AG10803 (cell line): ENCODE measurements at places on chromosomes 12 and 14.
A peak's percentile ranks its signal among the peaks of the same experiment; 100 is the strongest.

GRCh38 chr12:76921891-76922664 is 43.3 kb upstream of the CSRP2 start:
- peak; percentile 51 for DNase-seq

- DNase-seq: no peak
Observed at GRCh38 chr12:4145990-4146859, 127.3 kb upstream of the CCND2 start.

GRCh38 chr14:68487805-68488590 is 304.9 kb downstream of the ZFP36L1 start:
- peak; percentile 53 for DNase-seq

DNA sequence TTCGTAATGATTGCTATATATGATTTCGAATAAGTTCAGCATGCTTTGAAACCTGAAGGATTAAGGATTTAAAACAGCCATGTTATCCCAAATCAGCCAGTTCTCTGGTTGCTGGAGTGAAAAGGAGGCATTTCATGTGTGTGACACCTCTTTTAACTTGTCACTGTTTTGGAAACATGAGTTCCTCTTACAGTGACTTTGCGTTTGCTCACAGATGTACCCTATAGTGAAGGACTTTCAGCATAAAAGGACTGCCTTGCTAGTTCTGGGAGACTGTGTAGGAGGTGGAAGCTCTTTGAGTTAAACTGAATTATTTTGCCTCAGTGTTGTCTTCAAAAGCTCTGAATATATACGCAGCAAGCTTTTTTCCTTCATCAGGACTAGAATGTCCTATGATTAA is 7.6 kb downstream of the RNASE11 start:
- no peak for DNase-seq

- DNase-seq: no peak
Observed at GRCh38 chr12:131384544-131384855, 326.4 kb upstream of the SFSWAP start.

GRCh38 chr14:88617479-88617878 is 54.6 kb downstream of the ZC3H14 start:
- DNase-seq: no peak

- DNase-seq: peak; percentile 64
Observed at GRCh38 chr12:110498984-110499706, 2.8 kb downstream of the VPS29 start.

DNA sequence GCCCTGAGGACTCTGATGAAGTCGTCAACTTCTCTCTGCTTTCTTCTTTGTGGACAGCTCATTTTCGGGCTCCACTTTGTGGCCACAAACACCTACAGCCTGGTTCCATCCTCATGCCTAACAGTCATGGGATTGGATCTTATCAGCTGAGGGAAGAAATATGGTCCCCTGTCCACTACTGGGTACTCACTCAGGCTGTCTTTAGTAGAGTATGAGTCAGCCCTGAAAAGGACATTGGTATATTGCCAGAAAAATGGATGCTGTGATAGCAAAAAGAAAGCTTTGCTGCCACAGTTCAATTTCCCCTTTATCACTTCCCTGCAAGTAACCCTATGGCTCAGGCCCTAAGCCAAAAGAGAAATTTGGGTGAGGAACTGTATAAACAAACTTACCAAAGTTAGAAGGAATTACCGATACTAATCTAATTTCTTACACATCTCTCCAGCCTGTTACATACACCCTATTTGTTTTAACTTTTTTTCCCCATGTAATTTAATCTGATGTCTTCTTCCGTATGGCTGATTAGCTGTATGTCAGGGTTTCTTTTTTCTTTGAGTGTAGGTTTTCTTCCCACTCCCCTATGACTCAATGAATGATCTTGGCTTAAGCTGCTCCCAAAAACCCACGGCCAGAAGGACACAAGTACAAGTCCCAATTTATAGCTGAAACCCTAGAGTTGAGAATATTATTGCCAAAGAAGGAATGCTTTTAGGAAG is 29.1 kb downstream of the MTHFD1 start:
- no peak for DNase-seq

GRCh38 chr12:76010732-76011458 is 20.7 kb downstream of the PHLDA1 start:
- peak; percentile 58 for DNase-seq

DNA sequence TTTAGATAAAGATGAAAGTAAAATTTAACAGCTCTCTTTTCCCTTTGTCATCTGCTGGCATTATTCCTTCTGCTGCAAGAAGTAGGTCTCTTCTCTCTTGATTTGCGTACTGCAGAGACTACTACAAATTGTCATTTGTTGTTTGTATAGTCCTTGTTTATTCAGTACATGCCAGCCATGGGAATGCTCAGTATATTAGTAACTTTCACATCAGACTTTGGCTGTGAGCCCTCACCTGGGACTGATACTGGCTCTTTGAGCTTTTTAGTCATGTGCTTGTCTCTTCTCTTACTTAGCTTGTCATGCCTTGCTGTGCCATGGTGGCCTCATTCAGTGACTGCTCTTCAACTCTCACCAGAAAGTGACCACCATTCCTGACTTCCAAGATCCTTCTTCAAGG is 169.8 kb downstream of the PRKCH start:
- no peak for DNase-seq

- no peak for DNase-seq
Observed at GRCh38 chr14:25389948-25390347, 340.0 kb upstream of the STXBP6 start.

GRCh38 chr12:50058743-50059312 is 1.4 kb downstream of the ASIC1 start:
- DNase-seq: no peak

DNA sequence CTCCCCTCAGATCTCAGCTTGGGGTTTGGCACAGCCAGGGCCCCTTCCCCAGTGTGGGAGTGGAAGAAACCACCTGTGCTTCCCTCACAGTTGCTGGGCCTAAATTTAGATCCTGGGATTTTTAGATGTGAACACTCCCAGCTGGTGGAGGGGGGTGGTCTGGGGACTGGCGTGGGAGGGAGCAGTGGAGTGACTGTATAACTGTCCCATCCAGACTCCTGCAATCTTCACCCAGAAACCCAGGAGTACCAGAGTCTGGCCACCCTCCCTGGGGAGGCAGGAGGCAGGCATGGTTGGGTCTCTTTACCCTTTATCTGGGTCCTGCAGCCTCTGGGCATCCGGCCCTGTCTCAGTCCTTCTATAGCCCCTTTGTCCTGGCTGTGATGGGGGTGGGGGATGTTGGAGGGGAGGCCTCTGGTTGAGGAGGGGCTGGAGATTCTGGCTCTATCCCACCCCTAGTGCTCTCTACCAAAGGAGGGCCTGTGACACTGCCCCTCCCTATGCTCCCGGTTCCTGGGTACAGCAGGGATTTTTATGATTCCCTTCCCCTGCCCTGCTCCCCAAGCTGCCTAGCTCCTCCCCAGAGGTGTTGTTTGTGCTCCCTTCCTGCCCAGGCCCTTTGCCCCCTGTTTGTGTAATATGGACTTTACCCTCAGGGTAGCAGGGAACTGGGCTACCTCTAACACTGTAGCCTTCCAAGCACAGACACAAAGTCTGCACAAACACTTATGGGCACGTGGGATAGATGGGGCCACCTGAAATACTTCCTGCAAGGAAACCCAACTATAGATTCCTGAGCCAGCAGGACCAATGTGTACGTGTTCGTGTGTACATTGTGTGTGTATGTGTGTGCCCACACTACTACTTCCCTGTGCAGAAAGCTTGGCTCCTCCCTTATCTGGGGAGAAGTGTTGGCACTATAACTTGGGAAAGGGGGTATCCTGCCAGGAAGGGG is 1.7 kb downstream of the ERBB3 start:
- no peak for DNase-seq

- DNase-seq: peak; percentile 15
Observed at GRCh38 chr12:70549340-70550179, 87.7 kb downstream of the PTPRB start.

DNA sequence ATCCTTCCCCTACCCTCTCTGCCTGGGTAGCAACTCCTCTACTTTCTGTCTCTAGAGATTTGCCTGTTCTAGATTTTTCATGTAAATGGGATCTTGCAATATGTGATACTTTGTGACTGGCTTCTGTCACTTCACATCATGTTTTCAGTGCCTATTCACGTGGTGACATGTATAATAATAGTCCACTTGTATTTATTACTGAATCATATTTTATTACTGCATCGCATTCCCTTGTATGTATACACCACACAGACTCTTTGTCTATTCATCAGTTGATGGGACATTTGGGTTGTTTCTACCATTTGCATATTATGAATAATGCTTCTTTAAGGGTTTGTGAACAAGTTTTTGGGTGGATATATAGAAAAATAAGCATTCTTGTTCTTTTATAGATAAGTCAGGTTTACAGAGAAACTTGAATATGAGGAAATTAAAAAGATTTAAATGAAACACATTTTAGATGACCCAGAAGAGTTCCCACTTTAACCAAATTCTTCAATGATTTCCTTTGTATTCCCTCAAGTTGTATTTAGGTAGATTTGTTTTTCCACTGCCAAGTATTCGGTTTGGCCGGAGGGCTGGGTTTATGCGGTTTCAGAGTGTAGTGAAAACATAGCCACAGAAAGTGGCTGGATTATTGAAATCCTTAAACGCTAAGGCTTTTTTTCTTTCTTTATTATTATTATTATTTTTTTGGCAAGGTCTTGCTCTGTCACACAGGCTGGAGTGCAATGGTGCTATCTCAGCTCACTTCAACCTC is 178.7 kb upstream of the TMTC1 start:
- no peak for DNase-seq

DNA sequence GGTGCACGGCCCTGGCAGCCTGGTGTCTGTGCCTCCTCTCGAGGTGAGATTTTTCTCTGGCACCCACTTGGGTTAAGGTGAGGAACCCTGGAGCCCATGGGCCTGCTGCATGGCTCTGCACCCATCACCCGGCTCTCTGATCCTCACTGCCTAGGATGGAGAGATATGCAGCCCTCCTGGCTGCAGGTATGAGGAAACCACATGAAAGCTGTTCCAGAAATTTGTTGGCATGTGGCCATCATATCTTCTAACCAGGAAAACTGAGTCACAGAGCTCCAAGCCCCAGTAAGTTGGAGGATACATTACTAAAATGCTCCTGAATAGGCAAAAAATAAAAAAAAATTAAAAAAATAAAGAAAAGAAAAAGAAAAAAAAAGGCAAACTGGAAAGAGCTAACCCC is 39.3 kb upstream of the DDX11 start:
- no peak for DNase-seq

DNA sequence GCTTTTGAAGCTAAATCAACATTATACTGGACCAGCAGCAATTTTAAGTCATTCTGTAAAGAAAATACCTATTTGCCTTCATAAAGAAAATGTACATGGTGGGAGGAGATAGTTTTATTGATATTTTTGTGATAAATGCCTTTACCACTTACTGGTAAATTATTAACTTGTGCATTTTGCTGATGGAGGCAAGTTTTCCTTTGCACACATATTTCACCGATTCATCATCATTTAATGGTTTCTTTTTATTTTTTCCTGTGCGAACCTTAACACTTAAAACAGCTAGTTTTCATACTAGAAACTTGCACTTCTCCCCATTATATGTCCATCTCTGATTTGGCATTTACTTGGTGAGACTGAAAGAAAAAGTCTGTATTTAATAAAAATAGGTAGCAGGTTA is 239.3 kb downstream of the TRHDE start:
- no peak for DNase-seq

GRCh38 chr12:59027199-59027598 is 106.9 kb upstream of the LRIG3 start:
- DNase-seq: no peak

GRCh38 chr12:69517406-69517805 is 47.2 kb downstream of the FRS2 start:
- no peak for DNase-seq

DNA sequence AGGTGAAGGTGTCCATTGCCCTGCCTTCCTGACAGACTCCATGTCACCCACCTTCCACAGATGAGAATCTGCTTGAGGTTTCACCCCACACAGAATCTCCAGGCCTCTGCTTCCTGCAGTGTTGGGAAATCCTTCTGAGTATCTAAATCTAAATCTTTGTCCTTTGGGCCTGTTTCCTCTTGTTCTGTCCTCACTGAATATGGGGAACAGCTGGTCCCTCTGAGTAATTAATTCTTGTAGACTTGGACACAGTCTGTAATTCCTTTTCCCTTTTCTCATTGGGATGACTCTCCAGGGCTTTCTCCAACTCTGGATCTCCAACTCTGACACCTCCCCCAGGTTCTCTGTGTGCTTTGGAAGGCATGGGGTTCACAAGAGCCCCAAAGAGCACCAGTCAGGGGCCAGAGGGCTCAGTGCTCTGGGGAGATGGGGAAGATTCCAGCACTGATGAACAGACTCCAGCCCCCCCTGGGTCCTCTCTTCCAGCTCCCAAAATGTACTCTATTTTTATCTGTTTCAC is 2.3 kb upstream of the ACVRL1 start:
- peak; percentile 92 for DNase-seq

DNA sequence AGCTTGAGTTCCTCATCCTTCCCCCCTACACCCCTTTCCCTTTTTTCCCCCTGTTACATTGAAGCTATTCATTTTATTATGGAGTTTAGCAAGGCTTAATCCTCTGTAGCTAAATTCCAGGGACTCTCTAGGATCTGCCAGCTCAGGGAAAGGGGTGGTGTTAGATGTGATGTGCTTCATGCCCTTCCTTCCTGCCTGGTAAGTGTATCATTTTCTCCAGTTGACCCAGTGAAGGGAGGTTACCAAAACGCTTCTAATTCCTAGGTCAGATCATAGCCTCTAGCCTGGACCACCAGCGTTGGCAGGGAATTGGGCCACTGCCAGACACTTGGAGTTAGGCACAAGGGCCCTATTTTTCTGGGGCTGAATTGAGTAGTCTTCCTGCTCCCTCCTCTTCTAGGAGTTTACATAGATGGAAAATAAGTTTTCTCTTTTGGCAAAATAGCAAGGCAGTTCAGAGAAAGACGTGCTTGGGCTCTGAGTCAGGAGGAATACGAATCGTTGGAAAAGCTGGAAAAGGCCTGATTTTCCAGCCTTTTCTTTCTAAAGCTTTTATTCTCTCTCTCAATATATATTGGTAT is 88.3 kb downstream of the NPAS3 start:
- peak; percentile 30 for DNase-seq

DNA sequence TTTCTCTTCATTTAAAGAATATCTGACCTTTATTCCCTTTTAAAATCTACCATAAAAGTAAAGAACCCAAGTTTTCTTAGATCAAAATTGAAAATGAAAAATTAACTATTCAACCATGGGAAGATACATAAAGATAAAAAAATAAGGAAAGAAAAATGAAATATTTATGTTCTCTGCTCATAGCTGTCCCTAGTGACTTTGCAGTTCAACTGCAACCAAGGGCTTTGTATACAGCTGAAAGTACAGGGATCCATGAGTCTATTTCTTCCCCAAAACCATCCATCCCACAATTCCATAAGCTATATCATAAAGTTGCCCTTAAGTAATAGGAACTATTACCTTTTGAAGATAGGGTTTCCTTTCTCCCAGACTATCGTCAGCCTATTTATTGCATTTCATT is 113.1 kb downstream of the ITPR2 start:
- no peak for DNase-seq

DNA sequence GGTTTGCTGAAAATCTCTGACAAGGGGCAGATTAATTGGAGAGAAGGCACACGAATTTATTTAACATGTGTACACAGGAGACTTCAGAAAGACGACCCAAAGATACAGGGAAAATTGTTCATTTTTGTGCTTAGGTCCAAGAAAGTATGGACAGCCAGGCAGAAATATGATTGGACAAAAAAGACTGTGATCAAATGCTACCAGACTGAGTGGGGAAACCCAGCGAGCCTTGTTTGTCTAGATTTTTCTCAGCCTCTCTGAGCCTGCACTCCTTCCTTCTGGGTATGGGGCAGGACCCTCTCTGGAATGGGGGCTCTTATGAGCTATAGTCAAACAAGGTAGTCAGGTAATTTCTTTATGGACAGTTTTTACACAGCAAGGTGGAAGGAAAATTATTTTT is 10.4 kb upstream of the CIPC start:
- DNase-seq: no peak

- DNase-seq: peak; percentile 42
Observed at GRCh38 chr14:28754209-28754985, 12.2 kb upstream of the FOXG1 start.
